ENCODE measurements at places on chromosomes 7 and 10.

DNA sequence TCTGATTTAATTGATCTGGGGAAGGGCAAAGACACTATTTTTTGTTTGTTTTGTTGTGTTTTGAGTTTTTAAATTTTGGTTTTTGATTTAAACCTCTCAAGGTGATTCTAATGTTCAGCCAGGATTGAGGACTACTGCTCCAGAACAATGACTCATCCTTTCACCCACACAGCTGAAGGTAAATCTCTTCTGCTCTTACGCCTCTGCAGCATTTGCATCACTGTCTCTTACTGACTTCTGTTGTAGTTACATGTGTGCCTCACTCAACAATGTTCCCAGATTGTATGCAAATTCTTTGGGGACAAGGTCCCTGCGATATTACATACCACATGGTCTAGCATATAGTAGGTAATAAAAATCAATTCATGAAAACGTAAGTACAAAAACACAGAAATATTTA is 467.5 kb upstream of the LRRN3 start:
- no peak for DNase-seq

DNA sequence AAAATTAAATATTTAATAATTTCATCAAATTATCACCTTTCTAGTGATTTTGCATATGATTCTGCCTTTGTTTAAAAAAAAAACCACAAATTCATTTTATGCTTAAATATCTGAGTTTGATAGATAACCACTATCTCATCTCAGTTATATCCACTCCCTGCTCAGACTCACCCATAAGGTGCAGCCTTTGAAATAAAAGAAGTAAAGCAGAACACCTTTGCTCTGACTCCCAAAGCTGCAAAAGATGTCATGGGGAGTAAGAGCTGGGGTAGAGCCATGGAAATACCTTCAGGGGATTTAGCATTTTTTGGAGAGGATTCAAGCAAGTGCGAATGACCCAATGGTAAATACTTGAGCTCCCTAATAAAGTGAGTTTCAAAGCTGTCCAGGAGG is 15.1 kb upstream of the CYP3A5 start:
- DNase-seq: no peak

DNA sequence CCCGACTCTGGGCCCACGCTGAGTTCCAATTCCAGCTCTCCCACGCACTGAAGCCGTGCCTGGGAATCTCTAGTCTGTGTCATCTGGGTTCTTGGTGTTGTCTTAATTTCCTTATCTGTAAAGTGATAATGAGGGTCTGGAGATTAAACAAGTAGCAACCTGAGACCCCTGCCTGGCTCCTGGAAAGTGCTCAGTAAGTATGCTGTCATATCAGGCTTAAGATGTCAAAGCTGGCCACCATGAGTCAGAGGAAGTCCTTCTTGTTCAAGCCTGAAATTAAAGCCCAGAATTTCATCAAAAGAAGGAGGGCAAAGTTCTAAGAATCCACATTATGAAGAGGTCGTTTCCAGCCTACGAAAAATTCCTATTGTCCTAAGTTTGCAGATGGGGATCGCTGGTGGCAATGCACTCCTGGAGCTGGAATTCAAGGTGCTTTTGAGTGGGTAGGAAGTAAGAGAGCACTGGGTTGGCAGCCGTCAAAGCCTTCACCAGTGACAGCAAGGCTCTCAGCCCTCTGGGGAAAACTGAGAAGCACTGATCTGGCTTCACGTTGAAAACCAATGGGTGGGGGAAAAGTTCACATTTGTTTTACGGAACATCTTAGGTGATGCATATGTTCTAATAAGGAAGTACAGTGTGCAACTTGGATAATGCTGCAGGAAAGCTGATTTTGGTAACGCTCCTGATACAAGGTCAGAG is 50.3 kb upstream of the NCAPG2 start:
- DNase-seq: no peak

DNA sequence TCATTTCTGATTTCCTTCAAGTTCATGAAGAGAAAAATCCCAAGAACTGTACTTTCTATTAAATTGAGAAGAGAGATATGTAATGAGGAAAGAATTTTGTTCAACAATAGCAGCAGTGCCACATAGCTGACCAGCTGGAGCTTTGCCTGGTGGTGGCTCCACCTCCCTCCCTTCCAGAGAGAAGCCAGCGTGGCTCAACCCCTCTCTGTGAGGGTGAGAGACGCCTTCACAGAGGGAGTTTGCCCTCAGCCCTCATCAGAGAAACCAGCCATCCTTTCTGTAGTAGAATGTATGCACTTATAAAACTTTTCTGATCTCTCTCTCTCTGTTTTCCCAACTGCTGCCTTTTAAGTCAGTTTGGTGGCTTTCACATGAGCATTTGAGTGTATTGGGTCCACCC is 20.5 kb upstream of the COL1A2 start:
- no peak for DNase-seq

GRCh38 chr7:93203496-93203895 is 22.8 kb downstream of the HEPACAM2 start:
- DNase-seq: no peak

- DNase-seq: no peak
These were observed 192.9 kb downstream of the EVX1 start for GRCh38 chr7:27435461-27435860.

- no peak for DNase-seq
These were observed 3.6 kb upstream of the GPR146 start for GRCh38 chr7:1040790-1041189.

- no peak for DNase-seq
These were observed 36.6 kb downstream of the SBDS start for GRCh38 chr7:66958538-66959350.

DNA sequence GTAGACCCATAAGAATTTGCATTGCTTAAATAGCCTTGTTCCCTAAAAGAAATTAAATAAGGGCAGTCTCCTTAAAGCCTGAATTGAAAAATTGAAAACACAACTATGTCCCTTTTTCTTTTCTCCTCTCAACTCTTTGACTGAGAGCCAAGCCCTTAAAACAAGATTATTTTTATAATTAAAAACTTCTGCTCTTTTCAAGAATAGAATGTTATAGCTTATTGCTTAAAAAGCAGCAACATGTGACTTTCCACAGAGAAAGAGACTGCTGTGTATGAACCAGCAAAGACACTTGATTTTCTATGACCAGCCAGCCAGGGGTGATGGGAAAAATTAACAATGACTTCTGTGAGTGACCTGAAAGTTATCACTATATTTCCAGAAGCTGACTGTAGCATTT is 295.2 kb upstream of the CELF2 start:
- DNase-seq: no peak

- DNase-seq: no peak
These were observed 24.2 kb upstream of the RASSF4 start for GRCh38 chr10:44935201-44935965.

- DNase-seq: no peak
These were observed 197.9 kb downstream of the CDCA7L start for GRCh38 chr7:21747806-21748205.

DNA sequence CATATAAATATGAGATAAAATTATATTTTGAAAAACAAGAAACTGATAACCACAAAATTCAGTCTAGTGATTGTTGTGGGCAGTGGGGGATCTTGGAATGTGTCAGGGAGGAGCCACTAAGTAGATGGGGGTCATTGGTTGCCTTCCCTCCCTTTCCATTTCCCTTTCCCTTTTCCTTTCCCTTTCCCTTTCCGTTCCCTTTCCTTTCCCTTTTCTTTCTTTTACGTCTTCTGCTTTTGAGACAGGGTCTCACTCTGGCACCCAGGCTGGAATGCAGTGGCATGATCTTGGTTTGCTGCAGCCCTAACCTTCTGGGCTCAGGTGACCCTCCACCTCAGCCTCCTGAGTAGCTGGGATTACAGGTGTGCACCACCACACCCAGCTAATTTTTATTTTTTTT is 51.0 kb downstream of the DYNC2I1 start:
- no peak for DNase-seq

DNA sequence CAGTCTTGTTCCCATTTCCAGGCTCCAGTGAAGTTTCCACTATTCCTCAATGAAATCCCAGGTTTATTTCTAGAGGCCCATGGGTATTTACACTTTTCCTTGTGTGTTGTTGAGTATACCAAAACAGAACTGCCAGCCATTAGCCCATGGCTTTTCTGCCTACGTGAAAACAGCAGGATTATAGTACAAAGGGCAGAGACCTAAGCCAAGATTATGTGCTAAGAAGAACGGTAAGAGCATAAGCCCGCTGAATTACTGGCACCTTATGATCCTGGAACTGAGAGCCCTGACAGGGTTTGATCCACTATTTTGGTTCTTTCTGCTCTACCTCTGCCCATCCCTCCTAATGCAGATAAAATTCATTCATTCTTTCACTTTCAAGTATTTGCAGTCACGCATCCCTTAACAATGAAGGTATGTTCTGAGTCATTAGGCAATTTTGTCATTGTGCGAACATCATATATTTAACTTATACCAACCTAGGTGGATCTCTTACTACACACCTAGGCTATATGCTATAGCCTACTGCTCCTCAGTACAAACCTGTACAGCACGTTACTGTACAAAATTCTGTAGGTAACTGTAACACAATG is 16.0 kb downstream of the SEMA3C start:
- no peak for DNase-seq

DNA sequence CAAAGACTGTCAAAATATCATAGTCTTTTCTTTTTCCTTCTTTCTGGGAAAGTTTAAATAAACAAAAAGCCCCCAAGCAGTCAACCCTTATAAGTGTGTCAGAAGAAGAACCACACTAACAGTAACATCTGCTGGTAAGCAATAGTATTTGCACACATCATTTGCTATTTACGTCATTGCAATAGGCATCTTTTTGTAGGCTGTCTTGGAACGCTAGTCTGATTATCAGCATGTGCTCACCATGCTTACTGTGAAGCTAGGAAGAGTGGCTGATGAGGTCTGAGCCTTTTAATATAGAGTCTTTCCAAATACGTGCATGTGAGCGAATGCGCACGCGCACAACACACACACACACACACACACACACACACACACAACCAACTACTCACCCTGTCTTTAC is 599.0 kb upstream of the TPK1 start:
- DNase-seq: no peak

GRCh38 chr7:141409801-141410329 is 141.3 kb upstream of the AGK start:
- no peak for DNase-seq

DNA sequence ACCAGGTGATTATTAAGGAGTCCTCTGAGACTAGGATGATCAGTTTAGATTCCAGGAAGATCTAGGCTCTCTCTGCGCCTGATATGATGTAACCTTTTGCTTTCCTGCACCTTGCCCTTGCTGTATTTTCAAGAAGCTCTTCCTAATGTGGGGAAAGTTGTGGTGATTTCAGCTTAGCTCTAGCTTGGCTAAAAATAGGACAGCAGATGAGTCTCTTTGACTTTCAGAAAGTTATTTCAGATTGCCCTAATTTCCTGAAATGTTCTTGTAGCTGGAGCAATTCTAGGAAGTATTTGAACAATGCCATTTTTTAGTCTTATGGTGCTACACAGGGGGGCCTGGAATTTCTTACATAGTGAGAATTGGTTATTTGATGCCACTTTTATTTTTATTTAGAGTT is 3.8 kb downstream of the LCOR start:
- DNase-seq: no peak

- no peak for DNase-seq
These were observed 33.6 kb downstream of the WIPF3 start for GRCh38 chr7:29839921-29840320.

GRCh38 chr7:95335093-95335492 is 10.8 kb upstream of the PON1 start:
- no peak for DNase-seq

DNA sequence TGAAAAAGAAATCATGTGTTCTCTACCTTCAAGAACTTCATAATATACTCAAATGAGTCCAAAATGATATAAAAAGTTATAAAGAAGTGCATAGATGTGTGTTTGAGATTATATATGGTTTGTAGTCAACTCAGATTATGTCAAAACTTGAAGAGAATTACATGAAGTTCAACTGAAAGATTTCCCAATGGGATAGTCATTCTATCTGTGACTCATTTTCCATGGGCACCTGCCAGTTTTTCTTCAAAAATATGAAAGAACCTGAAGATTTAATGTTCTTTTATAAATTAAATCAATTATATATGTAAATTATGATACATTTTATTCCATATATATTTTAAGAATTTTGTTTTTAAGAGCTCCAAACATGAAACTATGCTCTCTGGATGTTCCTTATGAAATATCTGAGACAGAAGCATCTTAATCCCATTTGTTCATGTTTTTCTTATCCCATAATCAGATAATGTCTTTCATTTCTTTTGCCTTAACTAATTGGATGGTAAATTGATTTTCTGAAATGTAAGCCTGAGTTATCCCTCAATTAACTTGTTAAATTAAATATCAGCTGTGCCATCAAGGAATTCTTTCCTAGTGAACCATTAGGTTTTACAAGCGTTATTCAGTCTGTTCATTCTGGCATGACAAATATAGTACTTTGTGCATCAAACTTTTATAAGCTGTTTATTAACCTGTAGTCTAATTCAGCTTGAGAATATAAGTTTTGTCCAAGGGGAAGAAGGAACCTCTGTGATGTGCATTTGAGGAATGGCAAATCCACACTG is 387.1 kb downstream of the IPMK start:
- no peak for DNase-seq

DNA sequence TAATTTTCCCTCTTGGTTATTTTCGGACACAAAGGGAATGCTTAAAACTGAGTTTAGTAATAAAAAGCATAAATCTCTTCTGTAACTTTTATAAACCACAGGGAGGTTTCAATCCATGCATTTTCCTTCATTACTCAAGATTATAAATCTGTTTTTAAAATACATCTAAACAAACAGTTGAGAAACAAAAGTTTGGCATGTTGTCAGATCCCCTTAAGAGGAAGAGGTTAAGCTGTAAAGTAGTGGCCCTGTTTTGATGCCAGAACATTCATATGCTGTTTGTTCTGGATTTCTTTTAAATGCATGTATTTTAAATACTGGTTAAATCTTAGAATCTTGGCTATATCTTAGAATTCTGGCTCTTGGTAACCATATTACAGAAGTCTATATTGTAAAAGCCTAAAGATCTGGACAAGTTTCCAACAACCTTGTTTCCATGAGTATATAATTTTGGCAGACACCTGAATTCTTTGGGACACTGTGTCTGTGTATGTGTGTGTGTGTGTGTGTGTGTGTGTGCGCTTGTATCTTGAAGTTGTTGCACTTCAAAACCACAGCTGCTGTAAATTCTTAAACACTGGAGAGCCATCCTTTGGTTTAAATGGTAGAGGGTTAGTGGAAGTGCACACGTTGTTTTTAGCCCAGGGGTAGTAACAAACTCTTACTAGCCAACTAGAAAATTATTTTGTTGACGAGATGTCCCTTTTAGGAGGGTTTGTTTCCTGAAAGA is 6.8 kb upstream of the SEMA4G start:
- DNase-seq: no peak

- no peak for DNase-seq
These were observed 12.5 kb upstream of the CFAP69 start for GRCh38 chr7:90232430-90232829.

GRCh38 chr7:155999631-156000489 is 187.6 kb upstream of the SHH start:
- no peak for DNase-seq

- peak; percentile 73 for DNase-seq
These were observed 40.6 kb downstream of the SYPL1 start for GRCh38 chr7:106071356-106071998.

GRCh38 chr7:111839261-111839660 is 277.0 kb upstream of the IMMP2L start:
- no peak for DNase-seq

- DNase-seq: no peak
These were observed 46.6 kb downstream of the ATXN7L1 start for GRCh38 chr7:105829681-105830322.

GRCh38 chr10:14358886-14359573 is 28.3 kb upstream of the FRMD4A start:
- DNase-seq: no peak

All from activated T-cell treated with anti-CD3 and anti-CD28 coated beads, Interleukin-2, amount 50 U/mL, for 24 hours (primary cell).